ENCODE measurements at places on chromosomes 7 and 10.

DNA sequence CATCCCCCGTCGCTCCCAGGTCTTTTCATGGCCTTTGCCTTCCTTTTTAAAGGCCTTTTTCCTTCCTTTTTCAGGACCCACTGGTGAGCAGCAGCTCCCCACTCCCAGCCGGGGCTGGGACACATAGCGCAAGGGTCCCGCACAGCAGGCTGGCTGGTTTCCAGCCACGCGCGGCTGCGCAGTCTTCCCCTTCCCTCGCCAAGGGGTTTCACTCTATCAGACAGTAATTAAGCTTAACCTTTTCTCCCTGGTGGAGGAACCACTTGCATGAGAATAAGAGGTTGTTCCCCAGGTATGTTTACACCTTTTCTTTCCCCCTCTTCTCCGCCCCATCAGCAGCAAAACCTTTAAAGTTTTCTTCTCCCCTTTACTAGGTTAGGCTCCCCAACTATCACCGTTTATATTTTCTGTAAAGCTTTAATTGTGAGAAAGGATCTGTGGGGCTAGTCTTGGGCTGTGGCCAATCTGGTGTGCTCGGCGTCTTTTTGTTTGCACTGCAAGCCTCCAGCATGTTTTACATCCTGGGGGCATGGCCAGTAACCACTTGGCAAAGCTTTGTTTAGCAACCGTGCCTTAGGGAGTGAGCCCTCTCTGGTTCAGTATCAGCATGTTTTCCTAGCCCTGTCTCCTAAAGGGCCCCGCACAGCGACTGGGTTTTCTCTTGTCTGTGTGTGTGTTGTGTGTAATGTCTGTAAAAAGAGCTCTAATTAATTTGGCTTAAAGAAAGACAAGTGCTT, 219.6 kb downstream of the PHF14 start:
- DNase-seq: peak; percentile 17

DNA sequence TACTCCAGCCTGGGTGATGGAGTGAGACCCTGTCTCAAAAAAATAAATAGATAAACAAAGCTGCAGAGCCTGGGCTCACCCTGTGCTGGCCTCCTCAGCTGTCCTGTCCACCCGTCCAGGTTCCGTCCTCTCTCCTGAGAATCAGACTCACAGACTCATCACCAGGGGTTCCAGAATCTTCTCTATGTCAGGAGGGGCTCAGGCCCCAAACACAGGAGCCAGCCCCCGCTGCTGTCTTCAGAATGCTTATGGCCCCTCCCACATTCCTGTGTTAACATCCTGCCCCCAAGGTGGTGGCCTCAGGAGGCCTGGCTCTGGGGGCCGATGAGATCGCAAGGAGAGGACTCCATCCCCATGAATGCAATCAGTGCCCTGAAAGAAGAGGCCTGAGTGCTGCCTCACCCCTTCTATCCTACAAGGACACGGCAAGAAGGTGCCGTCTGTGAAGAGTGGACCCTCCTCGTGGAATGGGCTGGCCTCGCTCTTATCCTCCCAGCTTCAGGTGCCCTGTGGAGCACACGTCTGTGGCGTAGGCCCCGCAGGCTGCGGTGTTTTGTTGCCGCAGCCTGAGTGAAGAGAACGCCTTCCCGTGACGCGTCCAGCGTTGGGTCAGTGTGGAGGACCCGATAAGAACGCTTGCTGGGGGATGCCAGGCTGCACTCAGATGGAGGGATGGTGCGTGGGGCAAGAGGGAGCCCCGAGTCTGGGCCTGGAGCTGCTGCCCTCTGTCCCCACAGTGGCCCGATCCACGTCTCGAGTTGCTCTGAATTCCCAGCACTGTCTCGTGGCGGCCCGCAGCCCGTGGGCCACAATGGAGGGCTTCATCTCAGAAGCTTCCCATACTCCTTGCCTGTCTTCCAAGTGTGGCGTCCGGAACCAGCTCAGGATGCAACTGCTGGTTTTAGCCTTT, 77.1 kb downstream of the INPP5A start:
- DNase-seq: no peak

- no peak for DNase-seq
Observed at GRCh38 chr7:19333706-19334105, 188.5 kb upstream of the FERD3L start.

- no peak for DNase-seq
Observed at GRCh38 chr7:151461942-151462230, 21.9 kb upstream of the CRYGN start.

GRCh38 chr7:19964246-19964645, 190.8 kb upstream of the TMEM196 start:
- no peak for DNase-seq

- no peak for DNase-seq
Observed at GRCh38 chr7:154987571-154987970, 15.4 kb downstream of the PAXIP1 start.

DNA sequence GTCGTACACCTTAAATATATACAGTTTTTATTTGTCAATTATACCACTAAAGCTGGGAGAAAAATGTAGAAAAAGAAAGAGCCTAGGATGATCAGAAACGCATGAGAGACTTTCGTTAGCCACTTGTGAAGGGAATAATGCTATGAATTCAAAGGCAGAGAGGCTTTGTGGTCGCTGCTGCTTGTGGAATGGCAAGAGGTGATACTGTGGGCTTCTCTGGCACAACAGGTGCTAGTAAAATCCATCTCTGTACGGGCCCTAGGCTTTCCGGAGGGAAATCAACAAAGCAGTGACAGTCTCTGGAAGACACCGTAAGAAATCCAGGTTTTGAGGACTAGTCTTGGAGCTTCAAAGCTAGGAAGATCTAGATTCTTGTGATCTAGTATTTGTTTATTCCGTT, 52.6 kb downstream of the LRRC72 start:
- DNase-seq: no peak

- DNase-seq: no peak
Observed at GRCh38 chr10:86225103-86225782, 141.4 kb downstream of the GRID1 start.

- DNase-seq: no peak
Observed at GRCh38 chr10:103082683-103083082, 110.4 kb downstream of the NT5C2 start.
